GM06990 (cell line): ENCODE measurements at places on chromosomes 1 and 21.

DNA sequence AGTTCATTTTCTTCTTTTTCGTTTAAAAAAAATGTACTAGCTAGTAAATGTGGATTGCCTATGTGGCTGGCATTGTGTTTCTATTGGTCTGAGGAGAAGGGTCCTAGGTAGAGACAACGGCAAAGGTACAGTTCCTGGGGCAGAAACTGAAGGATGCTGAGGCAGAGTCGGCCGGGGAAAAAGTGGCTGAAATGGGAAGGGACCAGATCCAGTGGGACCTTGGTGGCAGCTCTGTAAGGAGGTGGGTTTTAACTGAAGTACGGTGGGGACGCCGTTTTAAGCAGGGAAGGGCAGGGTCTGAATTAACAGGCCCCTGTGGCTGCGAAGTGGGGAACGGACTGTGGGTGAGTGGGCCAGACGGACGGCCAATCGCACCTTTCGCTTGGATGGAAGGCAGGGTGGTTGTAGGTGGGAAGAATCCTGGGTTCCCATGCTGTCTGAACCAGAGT lies 420 bp upstream of the VPS13D start:
- no peak for DNase-seq

- DNase-seq = no peak
These were observed 27.2 kb downstream of the EXOC8 start for GRCh38 chr1:231310391-231310934.

- no peak for DNase-seq
These were observed 98.4 kb upstream of the GADD45A start for GRCh38 chr1:67586596-67586995.

DNA sequence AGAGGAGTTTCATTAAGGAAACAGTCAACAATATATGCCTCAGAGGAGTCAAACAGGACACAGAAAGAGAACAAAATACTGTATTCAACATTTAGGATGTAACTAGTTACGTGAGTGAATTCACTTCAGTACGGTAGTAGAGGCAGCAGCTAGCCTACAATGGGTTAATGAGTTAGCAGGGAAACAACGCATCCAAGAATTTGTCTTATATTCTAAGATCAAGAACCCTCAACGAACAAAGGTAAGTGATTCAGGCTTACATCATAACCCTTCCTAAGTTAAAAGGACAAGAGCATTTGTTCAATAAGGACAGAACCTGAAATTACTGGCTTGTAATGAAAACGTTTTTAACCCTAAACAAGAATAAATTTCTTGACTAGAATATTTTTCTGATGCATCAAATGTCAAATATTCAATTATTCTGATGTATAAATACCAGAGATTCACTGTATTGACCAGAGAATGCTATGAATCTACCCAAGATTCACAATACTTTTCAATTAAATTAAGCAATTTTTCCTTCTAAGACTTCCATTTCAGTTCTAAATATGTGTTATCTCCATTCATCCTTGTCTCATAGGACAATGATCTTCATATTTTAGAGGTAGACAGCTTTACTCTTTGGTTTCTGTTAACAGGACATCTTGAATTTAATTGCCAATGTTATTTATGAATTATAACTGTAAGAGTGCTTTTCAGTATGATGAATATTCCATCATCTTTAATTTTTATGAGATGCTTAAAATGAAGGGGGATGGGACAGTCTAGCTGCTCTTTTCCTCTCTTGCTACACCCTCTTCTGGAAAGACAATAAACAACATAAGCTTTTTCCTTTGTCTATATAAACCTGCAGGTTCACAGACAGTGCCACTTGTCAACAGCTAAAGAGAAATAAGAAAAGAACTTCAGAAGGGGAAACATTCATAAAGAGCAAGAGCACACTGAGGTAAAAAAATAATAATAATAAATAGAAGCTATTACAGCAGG lies 209.5 kb downstream of the SMYD3 start:
- DNase-seq = no peak

DNA sequence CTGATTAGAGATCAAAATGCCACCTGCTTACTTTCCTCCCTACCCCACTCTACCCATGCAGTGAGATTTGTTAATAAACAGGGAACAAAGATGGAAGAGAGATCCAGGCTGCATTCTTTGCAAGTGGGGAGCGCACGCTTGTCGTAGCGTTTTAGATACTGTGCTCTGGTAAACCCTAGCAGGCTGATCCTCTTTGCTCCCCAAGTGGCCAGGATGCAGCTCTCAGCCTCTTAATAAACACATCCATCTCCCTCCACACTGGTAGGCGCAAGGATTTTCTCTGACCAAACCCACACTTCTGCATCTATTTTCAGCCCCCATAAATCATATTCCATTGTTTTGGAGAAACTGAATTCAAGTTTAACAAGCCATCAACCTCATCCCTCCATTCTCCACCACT lies 2.9 kb downstream of the PGBD5 start:
- no peak for DNase-seq

- no peak for DNase-seq
These were observed 1.1 kb upstream of the GJB3 start for GRCh38 chr1:34779962-34780361.
